Dermis blood vessel endothelial cell (primary cell): ENCODE measurements at places on chromosomes 12 and 14. TPM values are rescaled to one million over a fixed set of nuclear protein-coding genes. Genes with fewer than 3 reads are reported as not detected.

Gene SLC10A1
- total RNA-seq: not detected in 2 replicates

Gene RPGRIP1
- total RNA-seq: 0.33 TPM in 1 of 2 replicates, not detected in the other

Gene B3GNT4
- 0.17 TPM in 1 of 2 replicates, not detected in the other for total RNA-seq

Gene PPP1R3E
- 1.7 and 2.6 TPM in 2 replicates for total RNA-seq

Gene NOS1
- not detected in 2 replicates for total RNA-seq

Gene SLC8A3
- total RNA-seq: 0.42 and 0.68 TPM in 2 replicates

Gene C14orf39
- total RNA-seq: not detected in 2 replicates

Gene LMNTD1
- 0.19 TPM in 1 of 2 replicates, not detected in the other for total RNA-seq

Gene PTPRQ
- total RNA-seq: under 0.01 TPM in 1 of 2 replicates, not detected in the other

Gene SLCO1C1
- total RNA-seq: 0.05 TPM in 1 of 2 replicates, not detected in the other

Gene KCNC2
- total RNA-seq: not detected in 2 replicates

Gene SERPINA1
- total RNA-seq: 0.23 and 0.51 TPM in 2 replicates

Gene RPL10L
- total RNA-seq: not detected in 2 replicates

Gene CDKN3
- total RNA-seq: 34.4 and 83.6 TPM in 2 replicates

Gene AKAP5
- 0.47 and 0.68 TPM in 2 replicates for total RNA-seq

Gene MGAT4C
- total RNA-seq: not detected in 2 replicates

Gene KCNMB4
- 0.34 and 0.42 TPM in 2 replicates for total RNA-seq

Gene PLXNC1
- total RNA-seq: 0.17 and 0.23 TPM in 2 replicates

Gene SIX1
- total RNA-seq: 0.17 TPM in 1 of 2 replicates, not detected in the other

Gene MYF6
- total RNA-seq: not detected in 2 replicates

Gene C3AR1
- 0.09 TPM in 1 of 2 replicates, not detected in the other for total RNA-seq

Gene KIF5A
- total RNA-seq: 0.09 and 0.17 TPM in 2 replicates

Gene EXOC3L4
- total RNA-seq: not detected in 2 replicates

Gene CMTM5
- not detected in 2 replicates for total RNA-seq

Gene PIWIL1
- total RNA-seq: not detected in 2 replicates

Gene KRT75
- total RNA-seq: not detected in 2 replicates

Gene KLRC1
- total RNA-seq: not detected in 2 replicates

Gene RILPL1
- 6.0 and 7.4 TPM in 2 replicates for total RNA-seq

Gene SMARCD1
- 70.1 and 163 TPM in 2 replicates for total RNA-seq

Gene KRT6A
- 0.47 and 1.9 TPM in 2 replicates for total RNA-seq

Gene SYNJ2BP
- total RNA-seq: 20.1 and 29.1 TPM in 2 replicates

Gene ACSM4
- total RNA-seq: not detected in 2 replicates

Gene OTOGL
- total RNA-seq: 0.17 and 1.2 TPM in 2 replicates

Gene CCND2
- total RNA-seq: 111 and 140 TPM in 2 replicates

Gene SERPINA6
- total RNA-seq: not detected in 2 replicates

Gene CCDC38
- total RNA-seq: not detected in 2 replicates

Gene MYH6
- total RNA-seq: not detected in 2 replicates
